ENCODE measurements at places on chromosomes 4 and X. TPM values are rescaled to one million over a fixed set of nuclear protein-coding genes. Genes with fewer than 3 reads are reported as not detected.

The GLRB gene
- total RNA-seq, result 7.7 TPM

The GDPD2 gene
- not detected for total RNA-seq

The PCDH7 gene
- total RNA-seq, result 232 TPM

The FAAH2 gene
- total RNA-seq, result 0.52 TPM

The IL3RA gene
- total RNA-seq, result 6.3 TPM

The ZNF718 gene
- 7.3 TPM for total RNA-seq

The ADRA2C gene
- 72.2 TPM for total RNA-seq

The CLGN gene
- total RNA-seq, result 0.21 TPM

The CHM gene
- 30.7 TPM for total RNA-seq

The MAP9 gene
- 16.2 TPM for total RNA-seq

The IL13RA2 gene
- total RNA-seq, result 13.8 TPM

The CYP4V2 gene
- 43.2 TPM for total RNA-seq

The VCX3A gene
- not detected for total RNA-seq

The SLITRK4 gene
- total RNA-seq, result 4.1 TPM

The TREX2 gene
- 4.5 TPM for total RNA-seq

The TXK gene
- 6.8 TPM for total RNA-seq

The ENOPH1 gene
- total RNA-seq, result 17.3 TPM

The TMEM156 gene
- total RNA-seq, result 0.30 TPM

The CDS1 gene
- 0.39 TPM for total RNA-seq

The MAGEB1 gene
- not detected for total RNA-seq

The CDX4 gene
- not detected for total RNA-seq

The MAGEE2 gene
- total RNA-seq, result 0.69 TPM

The PAGE1 gene
- total RNA-seq, result not detected

The SPANXN5 gene
- not detected for total RNA-seq

The EMD gene
- total RNA-seq, result 73.1 TPM

The MAGEB18 gene
- total RNA-seq, result not detected

The NDNF gene
- 3.7 TPM for total RNA-seq

The RRH gene
- total RNA-seq, result 0.27 TPM

The MAGEB4 gene
- total RNA-seq, result not detected

The STS gene
- total RNA-seq, result 12.3 TPM

The NKX6-1 gene
- total RNA-seq, result 1.4 TPM

The TMEM31 gene
- total RNA-seq, result not detected

The TCEANC gene
- 3.9 TPM for total RNA-seq

The BRS3 gene
- total RNA-seq, result not detected

The FBXW7 gene
- 56.3 TPM for total RNA-seq

The ADGRG4 gene
- total RNA-seq, result 0.32 TPM

The HTN3 gene
- not detected for total RNA-seq
